Activated T-helper 17 cell treated with anti-CD3 and anti-CD28 coated beads, Interleukin-2, amount 50 U/mL, for 72 hours (primary cell): ENCODE measurements at places on chromosomes 6 and 20. TPM values are rescaled to one million over a fixed set of nuclear protein-coding genes. Genes with fewer than 3 reads are reported as not detected.

- no peak for ATAC-seq
Observed at GRCh38 chr6:119241111-119241465, 108.5 kb downstream of the MAN1A1 start.

DNA sequence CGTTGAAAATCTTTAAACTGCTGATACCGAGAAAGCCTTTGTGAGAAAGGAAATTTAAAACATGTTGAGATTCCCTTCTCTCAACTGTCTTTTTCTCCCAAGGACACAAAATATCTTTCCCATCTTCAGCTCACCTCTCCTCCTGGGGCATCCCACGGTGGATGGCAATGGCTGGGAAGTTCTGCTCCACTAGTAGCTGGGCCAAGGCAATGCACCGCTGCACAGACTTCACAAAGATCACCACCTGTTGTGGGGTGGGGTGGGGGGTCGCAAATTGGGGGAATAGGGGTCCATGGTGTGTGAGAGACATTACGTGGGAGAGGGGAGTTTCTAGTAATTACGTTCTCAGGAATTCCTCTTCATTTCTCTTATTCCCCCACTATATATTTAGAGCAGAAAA, 2.4 kb downstream of the MCCD1 start:
- ATAC-seq = no peak

- no peak for ATAC-seq
Observed at GRCh38 chr6:1705183-1705582, 95.5 kb downstream of the FOXC1 start.

GRCh38 chr6:71082033-71082650, 125.3 kb upstream of the B3GAT2 start:
- ATAC-seq = no peak

GRCh38 chr6:130240232-130240631, 17.5 kb upstream of the SAMD3 start:
- ATAC-seq = no peak

DNA sequence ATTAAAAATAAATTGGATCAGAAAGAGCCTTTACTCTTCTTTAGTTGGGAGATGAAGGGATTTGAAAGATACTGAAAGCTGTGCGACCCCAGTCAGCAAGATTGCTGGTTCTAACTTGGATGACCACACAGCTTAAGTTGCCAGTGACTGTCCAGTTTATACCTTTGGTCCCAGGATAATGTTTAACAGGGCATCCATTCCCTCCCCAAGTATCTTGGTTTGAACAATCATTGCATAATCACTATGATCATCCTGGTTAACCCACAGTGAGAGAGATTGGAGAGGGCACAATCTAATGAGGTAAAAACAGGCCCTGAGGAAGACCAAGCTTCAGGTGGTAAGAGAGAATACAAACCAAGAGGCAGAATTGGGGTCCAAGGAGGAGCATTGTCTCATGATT, 798.3 kb downstream of the MAFB start:
- ATAC-seq = no peak

GRCh38 chr20:59414936-59415623, 114.7 kb downstream of the EDN3 start:
- no peak for ATAC-seq

DNA sequence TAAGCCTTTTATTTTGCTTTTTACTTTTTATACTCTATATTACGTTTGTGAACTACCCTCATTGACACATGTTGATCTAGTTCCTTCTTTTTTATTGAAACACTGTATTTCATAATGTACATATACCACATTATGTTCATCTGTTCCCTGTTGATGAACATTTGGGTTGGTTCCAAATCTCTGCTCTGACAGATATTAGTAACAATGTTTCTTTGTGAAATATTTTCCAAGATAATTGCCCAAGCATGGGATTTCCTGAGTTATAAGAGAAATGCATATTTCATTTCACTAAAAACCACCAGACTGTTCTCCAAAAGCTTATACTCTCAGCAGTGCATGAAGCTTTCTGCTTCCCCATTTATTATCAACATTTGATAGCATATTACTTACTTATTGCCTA, 44.2 kb upstream of the TNFRSF21 start:
- no peak for ATAC-seq

GRCh38 chr6:92111386-92111785, 1308.0 kb downstream of the EPHA7 start:
- ATAC-seq = no peak

GRCh38 chr6:140644017-140644416, 1269.6 kb upstream of the CITED2 start:
- no peak for ATAC-seq

- no peak for ATAC-seq
Observed at GRCh38 chr6:31971279-31971992, 502 bp downstream of the DXO start.

Gene PTGIS
- 2.3 TPM for total RNA-seq

Gene PRKN
- 0.84 TPM for total RNA-seq

Gene CLVS2
- total RNA-seq = not detected

Gene NUP43
- 54.6 TPM for total RNA-seq

Gene WFDC10B
- total RNA-seq = not detected
